ENCODE measurements at places on chromosomes 6 and 20.

DNA sequence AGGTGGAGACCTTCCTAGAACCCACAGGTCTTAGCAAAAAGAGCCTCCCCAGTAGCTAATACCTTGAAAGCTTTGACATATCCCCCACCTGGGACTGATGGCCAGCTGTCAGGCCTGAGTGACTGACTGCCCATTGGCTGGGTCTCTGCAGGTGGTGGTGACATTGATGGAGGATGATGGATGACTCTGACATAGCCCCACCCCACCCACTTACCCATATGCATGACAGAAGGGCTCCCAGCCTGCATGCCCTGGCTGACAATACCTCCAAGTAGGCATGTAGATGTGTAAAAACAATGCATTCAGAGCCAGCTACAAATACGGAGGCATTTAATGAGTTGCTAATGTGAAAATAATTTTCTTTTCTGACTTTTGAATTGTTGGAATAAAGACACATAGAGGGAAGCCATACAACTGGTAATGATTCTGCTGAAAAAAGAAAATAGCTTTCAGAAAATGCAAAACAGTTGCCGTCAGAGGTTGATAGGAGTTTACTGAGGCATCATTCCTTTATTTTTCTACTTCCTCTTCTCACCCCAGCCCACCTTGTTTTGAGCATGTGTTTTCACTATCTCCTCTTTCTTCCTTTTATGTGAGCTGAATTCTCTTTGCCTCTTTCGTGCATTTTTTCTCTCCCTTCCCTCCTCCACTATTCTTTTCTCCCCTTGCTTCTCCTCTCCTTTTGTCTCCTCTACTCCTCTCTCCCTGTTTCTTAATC lies 70.6 kb downstream of the OLIG3 start:
- no peak for DNase-seq

- no peak for DNase-seq
These were observed 3.2 kb downstream of the RBM38 start for GRCh38 chr20:57394121-57395082.

DNA sequence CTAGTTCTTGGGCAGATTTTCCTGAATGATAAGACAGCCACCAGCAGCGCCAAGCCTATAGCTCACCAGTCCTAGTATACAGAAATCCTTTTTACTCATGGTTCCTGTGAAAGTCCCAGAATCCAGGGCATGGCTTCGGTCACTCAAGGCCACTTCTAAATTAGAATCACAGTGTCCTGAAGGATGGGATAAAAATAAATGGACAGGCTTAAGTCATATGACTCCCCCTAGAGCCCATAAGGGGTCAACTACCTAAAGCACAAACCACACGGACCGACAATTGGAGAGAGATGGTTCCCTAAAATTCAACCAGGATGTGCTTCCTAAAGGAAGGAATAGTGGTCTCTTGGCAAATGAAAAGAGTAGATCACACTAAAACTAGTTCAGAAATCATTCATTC lies 404.1 kb upstream of the PLCB4 start:
- DNase-seq = no peak

GRCh38 chr6:6869094-6869493 lies 238.7 kb upstream of the RREB1 start:
- DNase-seq = no peak

DNA sequence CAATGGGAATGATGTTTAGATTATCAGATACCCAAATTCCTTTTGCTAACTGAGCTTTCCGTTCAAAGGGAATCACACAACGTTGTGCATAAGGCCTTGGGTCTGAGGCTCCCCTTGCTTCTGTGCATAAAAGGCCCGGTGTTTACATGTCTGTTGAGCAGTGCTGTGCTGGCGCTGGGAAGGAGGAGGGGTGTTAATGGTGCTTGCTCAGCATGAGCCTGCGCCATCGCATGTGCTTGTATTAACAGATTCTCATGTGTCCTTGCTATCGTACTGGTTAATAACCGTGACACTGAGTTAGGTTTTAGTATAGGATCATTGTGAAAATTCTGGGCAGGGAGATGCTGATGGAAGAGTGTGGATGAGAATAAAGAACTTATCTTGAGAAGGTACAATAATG lies 62.3 kb upstream of the TRAF3IP2 start:
- no peak for DNase-seq

DNA sequence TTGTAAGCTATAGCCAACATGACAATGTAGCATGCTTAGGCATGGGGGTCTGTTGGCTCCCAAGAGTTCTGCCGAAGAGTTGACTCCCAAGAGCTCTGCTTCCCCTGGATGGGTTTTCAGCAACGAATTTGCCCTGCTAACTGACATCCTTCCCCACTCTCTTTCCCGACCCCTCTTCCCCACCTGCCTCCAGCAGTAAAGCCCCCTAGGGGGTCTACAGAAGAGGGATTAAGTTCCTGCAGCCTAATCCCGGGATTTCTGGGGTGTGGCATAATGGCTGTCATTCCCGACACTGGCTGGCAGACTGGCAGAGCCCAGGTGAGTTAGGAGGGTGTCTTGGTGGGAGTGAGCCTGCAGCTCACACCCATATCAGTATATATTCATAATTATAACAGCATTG lies 121.0 kb upstream of the ZNF184 start:
- no peak for DNase-seq

GRCh38 chr20:34632870-34633452 lies 43.9 kb downstream of the PIGU start:
- DNase-seq = no peak

DNA sequence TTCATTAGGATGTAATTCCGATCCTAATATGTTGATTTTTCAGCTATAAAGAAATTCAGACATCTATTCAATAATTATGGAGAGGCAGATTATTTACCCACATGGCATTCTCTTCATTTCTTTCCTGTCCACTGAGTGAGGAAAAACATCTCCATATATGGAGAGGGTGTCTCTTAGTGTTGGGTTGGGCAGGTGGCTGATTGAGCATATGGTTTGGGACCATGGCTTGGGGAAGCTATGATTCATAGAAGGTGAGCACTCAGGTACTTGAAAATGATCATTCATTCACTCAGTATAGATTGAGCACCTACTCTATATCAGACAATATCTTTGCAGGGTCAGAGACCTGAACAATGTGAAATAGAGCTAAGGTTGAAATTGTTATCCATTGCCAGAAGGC lies 41.3 kb upstream of the IL20RA start:
- no peak for DNase-seq

GRCh38 chr20:5045906-5046305 lies 44.6 kb upstream of the SLC23A2 start:
- no peak for DNase-seq

DNA sequence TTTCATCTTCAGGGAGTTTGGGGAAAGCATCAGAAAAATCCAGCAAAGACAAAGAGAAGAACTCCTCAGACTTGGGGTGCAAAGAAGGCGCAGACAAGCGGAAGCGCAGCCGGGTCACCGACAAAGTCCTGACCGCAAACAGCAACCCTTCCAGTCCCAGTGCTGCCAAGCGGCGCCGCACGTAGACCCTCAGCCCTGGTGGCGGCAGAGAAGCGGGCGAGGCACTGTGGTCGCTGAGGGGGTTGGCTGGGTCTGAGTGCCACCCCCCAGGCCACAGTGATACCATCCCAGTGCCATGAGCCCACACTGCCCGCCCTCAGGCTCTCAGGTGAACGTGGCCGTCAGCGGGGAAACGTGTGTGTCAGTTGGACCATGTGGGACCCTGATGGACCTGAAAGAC lies 3.2 kb downstream of the MRGBP start:
- no peak for DNase-seq

DNA sequence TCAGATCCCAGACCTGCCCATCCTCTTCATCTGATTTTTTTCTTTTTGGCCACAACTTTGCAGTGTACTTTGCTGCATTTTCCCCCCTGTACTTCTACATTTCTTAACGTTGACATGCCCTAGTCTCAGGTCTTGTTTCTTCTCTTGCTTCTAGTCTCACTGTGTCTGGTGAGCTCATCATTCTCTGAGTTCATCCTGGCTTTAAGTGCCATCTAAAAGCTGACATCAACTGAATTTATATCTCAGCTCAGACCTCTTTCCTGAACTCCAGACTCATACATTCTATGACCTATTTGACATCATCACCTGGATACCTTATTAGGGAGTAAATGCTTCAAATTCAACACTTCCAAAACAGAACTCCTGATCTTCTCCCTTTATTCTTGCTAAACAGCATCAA lies 48.9 kb downstream of the TINAG start:
- no peak for DNase-seq

DNA sequence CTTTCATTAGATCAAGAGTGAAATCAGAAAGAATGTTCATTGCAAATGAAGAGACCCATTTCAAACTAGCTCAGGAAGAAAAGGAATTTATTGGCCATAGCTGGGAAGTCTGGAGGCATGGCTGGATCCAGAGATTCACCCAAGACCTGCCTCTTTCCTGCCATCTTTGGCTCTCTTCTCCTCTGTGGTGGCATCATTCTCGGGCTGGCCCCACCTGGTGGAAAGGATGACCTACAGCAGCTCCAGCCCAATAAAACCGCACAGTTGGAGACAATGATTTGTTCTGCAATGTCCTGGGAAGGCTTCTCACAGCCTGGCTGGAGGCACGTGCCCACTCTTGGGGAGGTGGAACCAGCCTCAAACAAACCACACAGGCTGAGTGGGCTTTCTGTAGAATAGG lies 18.1 kb upstream of the FERMT1 start:
- no peak for DNase-seq

GRCh38 chr20:61903575-61904340 lies 161.9 kb downstream of the TAF4 start:
- DNase-seq = no peak

DNA sequence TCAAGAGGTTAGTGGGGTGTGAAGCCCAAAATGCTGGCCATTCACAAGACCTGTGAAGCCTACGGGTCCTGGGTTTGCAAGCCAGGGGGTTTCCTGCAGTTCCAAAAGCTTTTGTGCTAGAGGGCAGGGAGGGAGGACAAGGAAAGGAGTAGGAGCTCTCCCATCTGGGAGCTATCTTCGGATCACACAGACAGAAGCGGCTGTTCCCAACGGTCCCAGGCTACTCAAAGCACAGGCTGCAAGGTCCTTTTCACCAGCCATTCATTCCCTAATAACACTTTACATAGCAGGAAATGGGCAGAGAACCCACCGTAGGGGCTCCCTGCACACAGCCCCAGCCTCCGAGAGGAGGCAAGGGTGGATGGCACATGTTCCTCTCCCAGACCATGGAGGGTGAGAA lies 296.9 kb downstream of the FOXC1 start:
- DNase-seq = no peak

DNA sequence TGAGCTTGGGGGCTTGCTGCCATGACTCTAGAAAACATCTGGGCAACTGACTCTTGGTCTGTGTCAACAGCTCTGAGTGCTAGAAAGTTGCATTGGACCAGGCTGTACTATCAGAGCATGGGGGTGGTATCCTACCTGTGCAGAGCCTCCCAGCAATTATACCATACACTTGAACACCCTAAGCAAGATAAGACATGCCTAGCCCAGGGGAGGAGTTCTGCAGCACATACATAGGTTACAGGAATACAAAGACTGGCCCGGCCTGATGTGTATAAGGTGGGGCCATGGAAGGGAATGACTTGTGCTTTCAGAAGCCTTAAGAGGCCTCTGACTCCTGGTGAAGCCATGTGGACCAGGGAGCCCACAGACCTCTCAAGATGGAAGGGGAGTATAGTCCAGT lies 11.4 kb upstream of the MOCS1 start:
- no peak for DNase-seq

DNA sequence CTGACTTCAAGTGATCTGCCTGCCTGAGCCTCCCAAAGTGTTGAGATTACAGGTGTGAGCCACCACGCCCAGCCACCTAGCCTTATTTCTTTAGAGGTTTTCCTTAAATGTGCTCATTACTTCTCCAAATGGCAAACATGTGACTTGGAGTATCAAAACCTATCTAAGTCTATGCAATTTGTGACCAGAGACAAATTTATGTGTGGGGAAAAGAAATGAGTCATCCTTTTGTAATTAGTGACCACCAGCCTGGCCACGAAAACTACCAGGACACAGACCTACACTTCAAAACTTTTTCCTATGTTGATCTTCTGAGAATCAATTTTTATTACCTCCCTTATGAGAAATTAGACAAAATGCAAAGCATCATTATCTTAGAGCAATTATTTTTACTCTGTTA lies 64.6 kb upstream of the OGFRL1 start:
- DNase-seq = no peak

DNA sequence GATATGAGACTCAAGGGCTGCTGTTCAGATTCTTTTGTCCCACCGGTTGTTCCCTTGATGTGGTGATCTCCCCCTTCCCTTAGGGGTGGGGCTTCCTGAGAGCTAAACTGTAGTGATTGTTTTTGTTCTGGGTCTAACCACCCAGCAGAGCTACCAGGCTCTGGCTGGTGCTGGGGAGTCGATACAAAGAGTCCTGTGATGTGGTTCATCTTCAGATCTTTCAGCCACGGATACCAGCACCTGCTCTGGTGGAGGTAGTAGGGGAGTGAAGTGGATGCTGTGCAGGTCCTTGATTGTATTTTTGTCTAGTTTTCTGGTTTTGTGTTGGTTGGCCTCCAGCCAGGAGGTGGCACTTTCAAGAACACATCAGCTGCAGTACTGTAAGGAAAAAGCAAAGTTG lies 801.6 kb downstream of the EPHA7 start:
- no peak for DNase-seq

DNA sequence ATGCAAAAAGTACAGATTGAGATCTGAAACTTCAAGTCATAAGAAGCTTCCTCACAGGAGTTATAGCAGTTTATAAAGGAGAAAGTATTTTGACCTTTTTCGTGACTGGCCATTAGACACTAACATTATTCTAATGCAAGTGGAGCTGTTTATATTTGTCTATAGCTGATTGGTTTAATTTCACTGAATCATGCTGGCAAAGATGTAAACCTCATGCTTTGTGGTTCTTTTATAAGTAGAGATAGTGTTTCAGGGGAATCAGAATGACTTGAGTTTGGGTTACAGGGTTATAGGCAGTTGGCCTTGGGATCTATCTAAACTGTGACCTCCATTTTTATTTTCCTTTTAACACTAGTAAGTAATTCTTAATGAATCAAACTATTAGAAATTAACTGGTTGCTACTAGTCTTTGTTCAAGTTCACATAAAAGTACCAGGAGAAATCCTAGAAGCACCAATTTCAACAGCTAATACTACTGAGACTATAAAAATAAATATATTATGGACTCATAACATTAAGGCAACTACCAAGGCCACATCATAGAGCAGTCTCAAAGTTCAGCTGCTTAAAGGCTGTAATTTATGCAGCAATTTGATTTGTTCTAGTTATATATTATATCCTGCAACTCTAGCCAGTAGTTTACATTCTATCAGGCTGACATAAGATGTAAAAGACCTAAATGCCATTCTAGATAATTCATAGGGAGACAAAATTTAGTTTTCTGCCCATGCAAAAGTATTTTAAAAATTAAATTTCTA lies 94.0 kb downstream of the RNGTT start:
- DNase-seq = no peak

GRCh38 chr6:154593122-154593521 lies 82.6 kb upstream of the CNKSR3 start:
- peak; percentile 32 for DNase-seq

DNA sequence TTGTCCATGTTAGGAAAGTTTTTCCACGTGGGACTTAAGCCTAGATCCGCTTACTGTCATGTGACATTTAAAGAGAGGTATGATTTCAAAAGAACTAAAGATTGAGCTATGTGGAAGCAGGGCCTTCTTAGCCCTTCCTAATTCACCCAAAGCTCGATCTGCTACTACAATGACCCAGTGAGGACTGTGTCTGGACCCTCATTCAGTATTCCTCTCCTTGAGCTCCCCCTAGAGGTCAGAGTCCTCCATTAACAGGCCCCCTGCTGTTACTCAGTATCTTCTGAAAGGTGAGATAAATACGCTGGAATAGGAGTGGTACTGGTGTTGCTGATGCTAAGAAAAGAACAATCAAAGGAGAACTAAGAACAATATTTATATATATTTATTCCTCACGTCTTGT lies 414.0 kb downstream of the GJA1 start:
- no peak for DNase-seq

Data from NCI-H2081 treated with DMSO at 0.1 percent for 48 hours (cell line).